ENCODE measurements at places on chromosomes 11 and 22. TPM values are rescaled to one million over a fixed set of nuclear protein-coding genes. Genes with fewer than 3 reads are reported as not detected.
A peak's percentile ranks its signal among the peaks of the same experiment; 100 is the strongest.

PKNOX2 gene
- total RNA-seq = 8.3 TPM

RFPL3 gene
- not detected for total RNA-seq

PAMR1 gene
- 7.1 TPM for total RNA-seq

CABP7 gene
- total RNA-seq = 3.2 TPM

RNF121 gene
- 59.9 TPM for total RNA-seq

SCUBE2 gene
- total RNA-seq = 3.1 TPM

GRCh38 chr22:27173530-27173929, 516.1 kb downstream of the MIAT start:
- DNase-seq = no peak

DNA sequence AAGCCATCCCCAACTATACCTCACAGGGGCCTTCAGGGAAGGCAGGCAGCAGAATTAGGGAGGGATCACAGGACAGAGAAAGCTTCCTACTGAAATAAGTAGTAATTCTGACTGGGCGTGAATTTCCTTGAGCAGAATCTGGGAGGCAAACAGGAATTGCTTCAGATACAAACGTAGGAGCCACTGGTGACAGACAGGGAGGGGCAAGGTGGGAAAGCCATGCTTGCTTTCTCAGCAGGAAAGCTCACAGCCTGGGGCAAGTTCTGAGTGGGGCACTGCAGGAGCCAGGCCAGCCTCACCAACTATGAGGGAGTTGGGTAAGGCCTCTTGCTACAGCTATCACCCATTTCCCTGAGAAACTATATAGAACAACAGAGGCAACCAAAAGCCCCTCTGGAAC, 43.6 kb downstream of the ARHGAP32 start:
- DNase-seq = no peak

DNA sequence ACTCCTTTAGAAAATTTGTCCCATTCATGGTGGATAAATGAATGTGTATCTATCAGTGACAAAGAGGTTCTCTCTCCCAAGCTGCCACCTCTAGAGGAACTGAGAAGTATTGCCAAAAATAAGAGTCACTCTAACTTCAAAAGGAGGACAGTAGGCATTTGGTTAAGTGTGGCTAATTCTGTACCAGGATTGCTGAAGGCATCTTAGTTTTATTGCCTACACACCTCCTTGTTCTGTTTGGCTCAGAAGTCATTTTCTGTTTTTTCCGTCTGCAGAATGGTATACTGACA, 189.0 kb upstream of the MPPED2 start:
- DNase-seq = no peak

DNA sequence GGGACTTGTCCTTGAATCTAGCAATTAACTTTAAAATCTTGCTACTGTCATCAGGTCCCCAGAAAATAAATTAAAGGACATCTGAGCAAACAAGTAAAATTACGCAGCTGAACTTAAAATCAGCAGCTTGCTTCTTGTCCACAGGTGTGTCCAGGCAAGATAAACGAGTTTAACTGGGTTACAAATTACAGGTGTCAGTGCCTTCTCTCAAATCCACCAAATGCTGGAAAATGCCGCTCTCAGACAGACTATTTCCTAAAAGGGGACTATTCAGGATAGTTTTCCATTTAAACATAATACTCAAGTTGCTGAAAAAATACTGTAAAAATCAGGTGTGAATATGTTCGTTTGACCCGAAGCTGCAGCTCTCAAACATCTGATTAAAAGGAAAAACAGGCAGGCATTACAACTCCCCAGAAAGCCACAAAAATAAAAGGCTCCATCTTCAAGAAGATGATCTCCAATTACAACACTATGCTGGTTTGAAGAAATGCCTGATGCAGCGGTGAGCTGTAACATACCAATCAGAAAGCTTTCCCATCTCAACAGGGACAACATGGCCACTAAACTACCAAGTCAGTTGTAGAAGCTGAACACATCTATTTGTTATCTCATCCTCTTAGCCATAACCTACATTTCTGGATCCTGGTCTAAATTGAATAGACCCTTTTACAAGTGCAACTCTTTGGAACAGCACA, 82.1 kb downstream of the CADM1 start:
- DNase-seq = no peak

DNA sequence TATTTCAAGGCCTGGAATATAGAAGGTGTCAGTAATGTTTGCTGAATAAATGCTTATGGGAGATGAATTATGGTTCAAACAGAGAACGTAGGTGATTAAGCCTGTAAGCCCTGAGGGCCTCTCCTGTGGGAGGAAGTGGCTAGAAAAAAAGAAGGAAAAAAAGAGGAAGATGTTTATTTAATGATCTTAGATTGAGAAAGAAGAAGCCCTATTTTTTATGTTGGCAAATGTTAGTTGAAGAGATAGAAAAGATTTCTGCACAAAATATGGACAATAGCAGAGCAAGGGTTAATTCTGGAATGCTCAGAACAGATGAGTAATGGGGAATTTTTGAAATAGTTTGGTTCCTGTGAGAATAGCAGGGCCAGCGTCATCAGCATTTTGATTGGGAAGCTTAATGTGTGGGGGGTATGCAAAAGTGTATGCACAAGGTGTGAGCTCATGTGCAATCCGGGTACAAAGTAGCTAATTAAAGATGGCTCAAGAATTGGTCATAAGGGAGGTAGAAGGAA, 95.7 kb downstream of the TEAD1 start:
- DNase-seq = no peak

DNA sequence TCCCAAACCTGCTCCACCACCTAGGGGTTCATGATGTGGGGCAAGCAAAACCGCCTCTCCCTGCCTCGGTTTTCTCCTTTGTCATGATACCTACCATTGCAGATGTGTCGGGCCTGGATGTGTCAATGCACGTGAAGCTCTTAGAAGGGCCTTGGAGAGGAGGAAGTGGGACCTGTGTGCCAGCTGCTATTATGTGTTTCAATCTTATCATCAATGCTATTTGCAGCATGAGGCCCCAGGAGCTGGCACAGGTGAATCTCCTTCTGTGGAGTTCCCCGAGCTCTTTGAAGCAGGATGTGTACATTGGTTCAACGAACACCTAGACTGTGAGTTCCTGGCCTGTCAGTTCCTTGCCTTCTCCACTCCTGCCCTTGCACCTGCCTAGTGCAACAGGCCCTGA, 331.6 kb downstream of the CTTN start:
- no peak for DNase-seq

DNA sequence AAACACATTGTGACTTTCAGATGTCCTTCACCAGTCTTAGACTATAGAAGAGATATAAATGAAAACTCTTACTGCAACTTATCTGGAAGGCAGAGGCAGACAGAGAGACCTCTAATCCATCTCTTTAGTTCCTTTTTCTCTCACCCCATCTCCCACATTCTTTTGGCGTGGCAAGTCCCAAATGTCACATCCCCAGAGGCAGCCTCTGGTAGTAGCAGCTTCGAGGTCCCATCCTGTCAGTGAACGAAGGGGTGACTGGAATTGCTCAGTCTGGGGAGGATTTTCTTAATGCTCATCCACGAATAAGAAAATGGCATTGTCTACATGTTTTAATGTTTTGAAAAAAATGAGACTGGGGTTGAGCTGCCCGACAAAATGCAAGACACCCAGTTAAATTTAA, 201.4 kb downstream of the GRIA4 start:
- DNase-seq = no peak

- DNase-seq = no peak
Measured at GRCh38 chr22:29207243-29207550, 1.5 kb downstream of the EMID1 start.

DNA sequence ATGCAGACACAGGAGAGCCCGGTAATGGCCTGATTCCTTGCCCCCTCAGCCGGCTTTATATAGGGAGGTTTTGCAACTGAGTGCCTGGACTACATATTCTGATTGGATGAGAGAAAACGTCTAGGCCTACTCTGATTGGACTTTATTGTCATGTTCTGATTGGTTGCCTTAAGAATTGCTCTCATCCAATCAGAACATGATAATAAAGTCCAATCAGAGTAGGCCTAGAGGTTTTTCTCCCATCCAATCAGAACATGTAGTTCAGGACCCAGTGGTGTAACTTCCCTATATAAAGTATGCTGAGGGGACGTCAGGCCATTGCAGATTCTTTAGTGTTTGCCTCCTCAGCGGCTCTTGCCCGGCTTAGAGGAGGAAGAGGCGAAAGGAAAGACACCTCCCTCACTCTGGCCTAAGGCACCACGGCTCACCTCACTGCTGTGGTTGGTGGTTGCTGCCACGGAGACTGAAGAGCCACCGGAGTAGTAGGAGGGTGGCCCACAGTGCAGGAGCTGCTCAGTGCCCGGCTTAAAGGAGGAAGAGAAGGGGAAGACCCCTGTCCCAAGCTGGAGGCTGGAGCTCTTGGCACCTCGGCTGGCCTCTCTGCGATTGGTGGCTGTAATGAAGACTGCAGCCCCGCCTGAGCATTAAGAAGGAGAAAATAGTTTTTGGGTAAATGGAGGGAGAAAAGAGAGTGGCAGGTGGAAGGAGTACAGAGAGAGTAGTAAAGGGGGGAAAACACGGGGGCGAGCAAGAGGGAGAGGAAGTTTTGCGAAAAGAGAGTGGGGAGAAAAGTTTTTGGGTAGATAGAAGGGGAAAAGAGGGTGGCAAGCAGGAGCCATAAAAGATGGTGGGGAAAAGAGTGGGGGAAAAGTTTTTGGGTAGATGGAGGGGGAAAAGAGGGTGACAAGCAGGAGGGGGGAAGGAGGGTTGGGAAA, 116.7 kb upstream of the SERPIND1 start:
- no peak for DNase-seq

- DNase-seq = no peak
Measured at GRCh38 chr22:45478108-45478771, 24.4 kb upstream of the FBLN1 start.

DNA sequence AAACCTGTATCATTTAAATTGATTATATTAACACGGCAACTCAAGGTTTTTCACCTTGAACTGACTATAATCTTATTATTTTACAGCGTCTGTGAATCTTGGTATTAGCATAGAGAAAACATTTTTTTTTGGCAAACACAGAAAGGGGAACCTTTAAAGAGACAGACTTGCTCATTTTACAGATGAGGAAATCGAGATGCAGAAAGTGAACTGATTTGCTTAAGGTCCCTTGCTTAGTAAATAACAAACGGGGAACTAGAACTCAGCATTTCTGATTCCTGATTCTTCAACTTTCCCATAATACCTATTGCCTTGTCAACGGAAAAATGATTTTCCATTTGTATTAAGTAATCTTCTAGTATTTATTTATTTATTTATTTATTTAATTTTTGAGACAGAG, 33.2 kb upstream of the CECR2 start:
- DNase-seq = no peak

GRCh38 chr22:44342347-44342956, 29.7 kb upstream of the SHISAL1 start:
- no peak for DNase-seq

DNA sequence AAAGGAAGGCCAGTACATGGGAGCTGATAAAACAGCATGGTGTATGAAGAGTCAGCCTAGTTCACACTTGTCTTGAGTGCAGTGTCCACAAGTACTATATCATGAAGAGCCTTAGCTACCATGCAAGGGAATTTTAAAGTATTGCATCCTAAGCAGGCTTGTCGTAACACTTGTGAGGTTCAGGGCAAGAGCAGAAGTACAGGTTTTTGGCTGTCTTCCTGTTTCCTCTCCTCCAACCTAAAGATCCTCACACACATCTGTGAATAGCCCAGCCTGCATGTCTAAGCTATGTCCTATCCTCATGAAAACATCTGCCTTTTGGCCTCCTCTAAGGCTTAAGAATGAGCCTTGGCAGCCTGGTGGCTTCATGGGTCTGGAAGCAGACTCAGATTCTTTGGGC, 34.6 kb upstream of the TMEM123 start:
- DNase-seq = no peak

DNA sequence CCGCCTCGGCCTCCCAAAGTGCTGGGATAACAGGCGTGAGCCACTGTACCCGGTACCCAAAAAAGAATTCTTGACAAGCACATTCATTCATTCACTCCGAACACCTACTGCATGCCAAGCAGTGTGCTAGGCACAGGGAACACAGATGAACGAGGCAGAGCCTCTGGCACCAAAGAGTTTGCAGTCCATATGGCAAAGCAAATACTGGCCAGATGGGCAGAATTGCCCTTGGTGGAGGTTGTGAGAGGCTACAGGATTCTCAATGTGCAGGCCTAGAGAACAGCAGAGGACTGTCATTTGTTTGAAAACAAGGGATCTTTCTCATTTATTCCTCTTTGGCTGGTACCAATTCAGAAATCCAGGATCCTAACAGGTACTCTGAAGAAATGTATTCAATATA, 27.5 kb upstream of the MTCH2 start:
- DNase-seq = no peak

GRCh38 chr11:123451183-123451781, 21.2 kb downstream of the GRAMD1B start:
- no peak for DNase-seq

- DNase-seq = no peak
Measured at GRCh38 chr11:1644601-1645356, 15.2 kb downstream of the KRTAP5-5 start.

DNA sequence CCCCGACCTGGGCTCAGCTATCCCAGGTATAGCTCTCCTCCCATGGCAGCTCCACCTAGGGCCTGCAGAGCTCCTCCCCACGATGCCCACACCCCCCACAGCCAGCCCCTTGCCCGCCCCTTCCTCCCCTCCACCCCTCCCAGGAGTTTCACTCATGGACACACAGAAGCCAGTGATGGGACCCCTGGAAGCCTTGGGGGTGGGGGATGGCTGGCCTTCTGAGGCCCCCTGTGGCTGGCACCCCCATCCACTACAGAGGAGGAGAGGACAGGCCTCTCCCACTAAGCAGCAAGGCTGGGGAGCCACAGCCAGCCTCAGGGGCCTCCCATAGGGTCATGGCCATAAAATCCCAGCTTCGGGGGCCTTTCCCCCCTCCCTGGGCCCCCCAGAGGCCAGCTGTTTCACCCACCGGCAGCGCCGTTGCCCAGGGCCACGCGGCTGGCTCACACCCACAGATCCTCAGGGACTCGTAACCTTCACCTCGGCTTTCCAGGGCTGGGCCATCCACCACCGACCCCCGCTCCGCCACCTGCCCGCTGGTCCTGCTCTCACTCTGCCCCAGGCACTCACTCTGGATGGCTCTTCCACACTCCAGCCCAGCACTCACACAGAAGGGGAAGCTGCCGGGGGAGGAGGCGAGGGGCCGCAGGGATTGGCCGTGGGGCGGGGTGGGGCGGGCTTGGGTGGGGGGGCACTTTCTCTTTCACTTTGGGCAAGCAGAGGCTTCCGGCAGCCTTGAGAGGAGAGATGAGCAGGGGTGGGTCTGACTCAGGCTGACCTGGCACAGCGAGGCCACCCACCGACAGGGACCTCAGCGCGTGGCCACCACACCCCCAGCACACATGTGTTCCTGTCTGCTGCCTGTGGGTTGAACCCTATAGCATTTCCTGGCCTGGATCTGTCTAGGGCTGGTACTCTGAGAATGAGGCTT, 2.2 kb downstream of the SLC25A22 start:
- DNase-seq = peak; percentile 88

DNA sequence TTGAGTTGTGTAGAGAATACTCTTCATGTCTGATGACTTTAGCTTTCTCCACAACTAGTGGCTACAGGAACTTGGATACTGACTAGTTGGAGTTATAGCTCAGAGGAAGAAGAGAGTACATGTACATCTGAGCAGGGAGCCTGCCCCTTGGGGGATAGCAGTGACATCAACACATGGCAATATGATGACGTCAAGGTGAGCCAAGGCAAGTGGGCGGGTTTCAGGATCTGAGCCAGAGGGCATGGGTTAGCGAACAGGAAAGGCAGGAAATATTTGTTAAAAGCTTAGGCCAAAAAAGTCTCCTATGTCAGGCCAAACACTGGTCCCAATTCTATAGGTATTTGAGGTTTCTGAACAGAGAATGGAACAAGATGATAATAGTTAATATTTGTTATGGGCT, 42.0 kb upstream of the HORMAD2 start:
- DNase-seq = peak; percentile 47

- DNase-seq = no peak
Measured at GRCh38 chr11:60230681-60231080, 12.3 kb downstream of the MS4A4E start.

Data from Peyer's patch (tissue), 4 donors.